ENCODE measurements at places on chromosomes 5 and 9. TPM values are rescaled to one million over a fixed set of nuclear protein-coding genes. Genes with fewer than 3 reads are reported as not detected.

GRCh38 chr5:171272996-171273970, 35.8 kb upstream of the TLX3 start:
- H3K27ac ChIP-seq = no peak overlapping the region
- peak; percentile 51 for DNase-seq
- H3K4me1 ChIP-seq = no peaks in the 10 kb centered on the region
- H3K27me3 ChIP-seq = no peaks in the 10 kb centered on the region
- no peaks in the 10 kb centered on the region for H3K36me3 ChIP-seq

ANKDD1B gene
- total RNA-seq = 3.4 TPM

DNA sequence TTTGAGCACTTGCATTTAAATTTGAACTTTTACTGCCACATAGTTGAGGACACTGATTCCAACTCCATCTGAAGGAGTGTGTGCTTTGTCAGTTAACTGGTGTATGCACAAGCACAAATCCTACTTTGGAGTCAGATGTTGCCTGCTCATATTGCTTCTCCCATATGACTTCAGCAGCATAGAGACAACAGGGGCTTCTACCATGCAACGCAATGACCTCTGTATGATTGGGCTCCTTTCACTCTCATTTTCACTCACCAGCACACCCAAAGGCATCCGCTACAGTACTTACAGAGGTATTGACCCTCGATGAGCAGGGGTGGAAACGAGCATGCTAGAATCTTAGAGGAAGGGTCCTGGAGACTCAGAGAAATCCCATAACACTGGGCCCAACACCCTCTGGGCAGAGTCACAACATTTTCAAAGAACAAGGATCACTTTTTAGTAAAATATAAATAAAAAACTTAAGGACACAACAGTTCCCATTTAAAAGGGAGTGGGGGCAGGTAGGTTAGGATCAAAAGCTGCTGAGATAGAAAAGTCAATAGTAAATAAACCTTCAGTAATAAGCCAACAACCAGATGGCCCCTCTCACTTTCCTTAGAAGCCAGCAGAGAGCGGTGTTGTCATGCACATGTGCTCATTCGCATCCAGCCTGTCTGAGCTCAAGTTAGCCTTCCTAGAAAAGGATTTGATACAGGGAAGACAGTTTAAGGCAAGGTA, 203.8 kb downstream of the SNCAIP start:
- no peak overlapping the region for H3K27ac ChIP-seq
- H3K4me3 ChIP-seq = no peak overlapping the region
- H3K4me1 ChIP-seq = no peaks in the 10 kb centered on the region
- DNase-seq = peak; percentile 88

- DNase-seq = no peak
- H3K4me1 ChIP-seq = no peaks in the 10 kb centered on the region
- no peaks in the 10 kb centered on the region for H3K27me3 ChIP-seq
- H3K4me3 ChIP-seq = no peak overlapping the region
- H3K27ac ChIP-seq = no peak overlapping the region
- peaks cover 9% of the 10 kb centered on the region for H3K36me3 ChIP-seq
These were observed 21.7 kb downstream of the FEM1C start for GRCh38 chr5:115522832-115523403.

BARHL1 gene
- total RNA-seq = not detected

- H3K4me3 ChIP-seq = no peak overlapping the region
- no peak for DNase-seq
- peaks cover 44% of the 10 kb centered on the region for H3K36me3 ChIP-seq
- no peaks in the 10 kb centered on the region for H3K27me3 ChIP-seq
- peaks cover 2% of the 10 kb centered on the region for H3K4me1 ChIP-seq
These were observed 38.0 kb upstream of the LRRC14B start for GRCh38 chr5:153256-153655.

KLHL3 gene
- 12.5 TPM for total RNA-seq

DNA sequence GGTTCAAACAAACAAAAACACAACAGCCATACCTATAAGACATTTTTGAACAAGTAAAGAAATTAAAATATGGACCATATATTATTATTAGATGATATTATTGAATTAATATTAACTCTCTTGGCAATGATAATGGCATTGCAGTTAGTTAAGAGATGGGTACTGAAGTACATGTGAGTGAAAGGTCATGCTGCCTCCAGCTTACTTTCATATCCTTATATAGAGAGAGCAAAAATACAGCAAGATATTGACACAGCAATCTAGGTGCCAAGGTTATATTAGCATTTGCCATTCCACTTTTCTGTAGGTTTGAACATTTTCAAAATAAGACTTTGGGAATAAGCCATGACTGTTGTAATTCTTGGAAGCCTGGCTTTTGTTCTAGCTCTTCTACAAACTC, 6.1 kb downstream of the TNFSF8 start:
- no peak overlapping the region for H3K27ac ChIP-seq
- H3K4me3 ChIP-seq = no peak overlapping the region
- DNase-seq = no peak
- no peaks in the 10 kb centered on the region for H3K36me3 ChIP-seq
- H3K27me3 ChIP-seq = no peaks in the 10 kb centered on the region

TAF11L10 gene
- not detected for total RNA-seq

GABRG2 gene
- 11.2 TPM for total RNA-seq

- DNase-seq = no peak
- H3K36me3 ChIP-seq = no peaks in the 10 kb centered on the region
- no peak overlapping the region for H3K27ac ChIP-seq
- no peak overlapping the region for H3K4me3 ChIP-seq
These were observed 1348.7 kb upstream of the C9orf72 start for GRCh38 chr9:28921857-28922500.

LCN15 gene
- not detected for total RNA-seq

Data from spinal cord (tissue), 10 donors.